ENCODE measurements at places on chromosomes 11 and 22. TPM values are rescaled to one million over a fixed set of nuclear protein-coding genes. Genes with fewer than 3 reads are reported as not detected.

C22orf15 gene
- 2.1 TPM for total RNA-seq

LRRN4CL gene
- 3.4 TPM for total RNA-seq

APOL4 gene
- total RNA-seq: 0.37 TPM

CATSPER1 gene
- 0.19 TPM for total RNA-seq

LRRC51 gene
- 7.7 TPM for total RNA-seq

All from aortic smooth muscle cell (primary cell).